ENCODE measurements at places on chromosomes 3 and 15.

DNA sequence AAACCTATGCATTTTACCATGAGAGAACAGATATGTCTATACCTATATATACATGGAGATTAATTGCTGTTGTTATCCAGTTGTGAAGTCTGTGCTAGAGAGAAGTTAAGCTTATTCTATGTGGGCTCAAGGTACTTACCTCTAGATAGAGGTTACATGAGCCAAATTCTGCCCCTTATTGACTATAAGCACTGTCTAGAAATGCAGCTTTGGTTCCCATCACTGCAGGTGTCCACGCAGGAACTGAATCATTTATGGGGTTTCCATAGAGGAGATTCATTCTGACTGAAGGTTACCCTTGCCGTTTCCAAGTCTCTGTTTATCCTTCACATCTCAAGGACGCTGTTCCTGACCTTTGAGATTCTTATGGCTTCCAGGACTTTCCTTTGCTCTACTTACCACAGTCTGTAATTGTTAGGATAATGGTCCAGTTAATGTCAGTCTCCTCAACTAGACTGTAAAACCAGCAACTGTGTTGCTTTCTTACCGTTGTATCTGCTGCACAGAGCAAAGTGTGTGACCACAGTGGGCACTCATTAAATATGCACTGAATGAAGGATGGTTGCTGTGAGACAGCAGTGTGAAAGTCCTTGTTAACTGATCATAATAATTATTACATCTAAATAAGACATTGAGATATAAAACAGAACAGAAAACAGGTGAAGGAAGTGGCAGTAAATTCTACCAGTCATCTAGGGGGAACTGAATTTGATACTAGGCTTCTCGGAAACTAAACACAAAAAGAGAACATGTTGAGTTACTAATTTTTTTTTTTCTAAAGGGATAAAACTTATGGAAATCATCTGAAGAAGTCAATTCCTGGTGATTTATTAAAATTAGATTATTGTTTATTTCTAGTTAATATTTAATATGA lies 44.0 kb upstream of the BCL6 start:
- no peak for DNase-seq

- DNase-seq, result no peak
Measured at GRCh38 chr3:171371354-171371753, 88.9 kb downstream of the TNIK start.

DNA sequence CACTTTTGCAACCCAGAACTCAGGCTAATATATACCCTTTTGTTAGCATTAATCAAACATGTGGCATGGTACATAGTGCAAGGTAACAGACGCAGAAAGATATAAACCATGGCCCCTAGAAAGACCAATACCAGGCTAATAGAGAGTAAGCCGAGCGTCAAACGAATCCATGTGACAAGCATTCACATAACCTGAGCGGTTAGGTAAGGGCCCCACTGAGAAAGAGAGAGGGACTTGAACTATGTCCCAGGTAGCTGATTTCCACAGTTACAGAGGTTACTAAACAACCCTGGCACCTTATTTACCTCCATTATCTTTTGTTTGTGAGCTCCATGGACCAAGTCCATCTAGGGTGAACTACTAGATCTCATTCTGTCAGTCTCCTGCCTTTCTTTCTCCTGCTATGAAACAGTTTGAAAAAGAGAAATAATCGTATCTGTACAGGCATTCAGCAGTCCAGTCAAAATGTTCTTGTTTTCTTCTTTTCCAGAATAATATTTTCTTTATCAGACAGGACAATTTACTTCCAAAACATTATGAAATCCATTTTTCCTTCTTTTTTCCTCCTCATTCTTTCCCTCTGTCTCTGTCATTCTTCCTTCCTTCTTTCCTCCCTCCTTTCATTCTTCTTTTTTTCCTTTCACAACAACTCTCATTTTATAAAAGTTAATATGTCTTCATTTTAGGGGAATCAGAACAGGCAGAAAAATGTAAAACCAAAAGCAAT lies 30.5 kb upstream of the TNFSF10 start:
- no peak for DNase-seq

- no peak for DNase-seq
Measured at GRCh38 chr3:40229963-40230362, 79.5 kb upstream of the EIF1B start.

GRCh38 chr3:113179235-113179824 lies 32.0 kb upstream of the BOC start:
- no peak for DNase-seq

GRCh38 chr3:126979046-126979628 lies 3.8 kb upstream of the PLXNA1 start:
- DNase-seq, result no peak

Data from effector CD8-positive, alpha-beta T cell (primary cell).